H7 (cell line): ENCODE measurements at places on chromosomes 5 and 9. TPM values are rescaled to one million over a fixed set of nuclear protein-coding genes. Genes with fewer than 3 reads are reported as not detected.

BTNL3 gene
- not detected in 2 replicates for total RNA-seq

ATOX1 gene
- 38.9 and 50.9 TPM in 2 replicates for total RNA-seq

CCL27 gene
- 0.10 and 0.41 TPM in 2 replicates for total RNA-seq

TRAF2 gene
- 40.9 and 48.6 TPM in 2 replicates for total RNA-seq

FAM78A gene
- 1.6 and 3.4 TPM in 2 replicates for total RNA-seq

AGXT2 gene
- total RNA-seq: not detected in 2 replicates

CTXN3 gene
- not detected in 2 replicates for total RNA-seq

TRPM6 gene
- 0.15 and 0.24 TPM in 2 replicates for total RNA-seq

NPR3 gene
- total RNA-seq: 0.04 and 0.07 TPM in 2 replicates

ZCCHC7 gene
- 20.5 and 28.6 TPM in 2 replicates for total RNA-seq

ENTR1 gene
- total RNA-seq: 116 and 141 TPM in 2 replicates

PCDHGB1 gene
- not detected in 2 replicates for total RNA-seq

BTNL8 gene
- total RNA-seq: 0.21 and 0.22 TPM in 2 replicates

DAB2 gene
- total RNA-seq: 2.7 and 3.7 TPM in 2 replicates

TOR1B gene
- 17.9 and 18.2 TPM in 2 replicates for total RNA-seq

CCL19 gene
- total RNA-seq: not detected in 2 replicates
